ENCODE measurements at places on chromosomes 4 and X.

DNA sequence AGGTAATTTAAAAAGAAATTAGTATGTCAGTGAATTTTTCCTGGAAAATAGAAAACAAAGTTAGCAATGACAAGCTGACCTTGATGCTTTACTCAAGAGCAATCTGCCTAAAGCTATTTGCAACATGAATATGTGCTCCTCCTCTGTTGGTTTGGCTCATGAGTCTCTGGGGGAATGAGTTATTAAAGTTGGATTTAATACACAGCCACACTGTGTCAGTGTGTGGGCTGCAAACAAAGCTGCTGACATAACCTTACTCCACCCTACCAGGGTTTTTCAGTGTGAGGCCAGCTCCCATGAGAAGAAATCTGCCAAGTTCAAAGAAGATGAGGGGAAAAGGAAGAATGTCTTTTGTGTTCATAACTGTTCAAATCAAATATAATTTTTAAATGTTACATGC is 280.5 kb downstream of the TLL1 start:
- no peak for DNase-seq

GRCh38 chrX:75327607-75328006 is 53.7 kb downstream of the UPRT start:
- no peak for DNase-seq

DNA sequence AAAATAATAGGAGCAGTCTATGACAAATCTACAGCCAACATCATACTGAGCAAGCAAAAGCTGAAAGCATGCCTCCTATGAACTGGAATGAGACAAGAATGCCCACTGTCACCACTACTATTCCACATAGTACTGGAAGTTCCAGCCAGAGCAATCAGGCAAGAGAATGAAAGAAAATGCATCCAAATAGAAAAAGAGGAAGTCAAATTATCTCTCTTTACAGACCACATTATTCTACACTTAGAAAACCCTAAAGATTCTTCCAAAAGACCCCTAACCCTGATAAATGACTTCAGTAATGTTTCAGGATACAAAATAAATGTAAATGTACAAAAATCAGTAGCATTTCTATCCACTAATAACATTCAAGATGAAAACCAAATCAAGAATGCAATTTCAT is 249.0 kb downstream of the STK32B start:
- DNase-seq = no peak

DNA sequence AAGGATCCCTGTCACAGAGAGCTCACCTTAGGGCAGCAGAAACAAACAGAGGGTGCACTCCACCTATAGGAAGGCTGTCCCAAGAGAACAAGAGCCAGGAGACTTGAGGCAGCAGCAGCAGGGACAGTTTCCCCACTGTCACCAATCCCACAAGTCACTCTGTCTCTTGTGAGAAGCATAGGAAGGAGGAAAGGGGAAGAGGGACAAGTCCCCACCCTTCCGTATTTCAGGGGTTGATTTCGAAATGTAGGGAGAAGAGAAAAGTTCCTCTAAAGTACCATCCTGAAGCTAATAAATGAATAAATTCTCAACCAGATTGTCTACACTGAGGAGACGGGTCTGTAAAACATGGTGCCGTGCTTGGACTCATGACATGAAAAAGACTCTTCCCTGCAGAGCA is 9.5 kb upstream of the TLR8 start:
- DNase-seq = no peak

GRCh38 chrX:132119283-132119682 is 8.5 kb downstream of the FRMD7 start:
- no peak for DNase-seq

GRCh38 chr4:117010671-117011070 is 74.7 kb downstream of the TRAM1L1 start:
- DNase-seq = no peak

DNA sequence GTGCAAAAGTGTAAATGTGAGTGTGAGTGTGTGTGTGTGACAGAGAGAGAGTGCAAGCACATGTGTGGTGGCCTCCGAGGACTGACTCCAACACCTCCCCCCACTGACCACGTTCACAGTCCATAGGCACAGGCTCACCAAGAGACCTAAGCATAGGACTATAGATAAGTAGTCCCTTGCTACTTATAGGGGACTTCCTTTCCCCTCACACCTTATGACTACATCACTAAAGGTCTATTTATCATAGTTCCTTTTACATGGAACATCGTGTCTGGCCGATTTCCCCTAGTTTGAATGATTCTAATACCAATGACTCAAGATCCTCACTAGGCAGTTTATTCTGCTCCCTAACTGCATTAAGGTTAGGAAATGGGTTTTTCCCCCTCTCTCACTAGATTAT is 17.8 kb downstream of the FRMPD3 start:
- no peak for DNase-seq

GRCh38 chr4:6332042-6332668 is 62.5 kb downstream of the WFS1 start:
- no peak for DNase-seq

DNA sequence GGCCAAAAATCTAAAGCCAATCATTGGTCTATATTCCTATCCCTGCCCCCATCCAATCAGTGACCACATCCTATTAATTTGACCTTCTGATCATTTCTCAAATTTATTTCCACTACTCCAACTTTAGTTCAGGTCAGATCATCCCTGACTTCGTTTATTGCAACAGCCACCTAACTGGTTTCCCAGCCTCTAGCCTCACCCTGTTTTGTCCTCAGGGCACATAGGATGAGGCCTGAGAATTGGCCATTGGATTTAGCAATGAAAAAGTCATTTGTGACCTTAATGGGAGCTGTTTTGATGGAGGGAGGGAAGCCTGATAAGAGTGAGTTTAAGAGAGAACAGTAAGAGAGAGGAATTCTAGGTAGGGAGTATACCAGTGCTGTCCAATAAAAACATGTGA is 155.0 kb downstream of the AMMECR1 start:
- no peak for DNase-seq

- no peak for DNase-seq
Measured at GRCh38 chr4:109469915-109470314, 36.3 kb downstream of the SEC24B start.

GRCh38 chr4:100805538-100805937 is 287.7 kb upstream of the EMCN start:
- no peak for DNase-seq

GRCh38 chr4:146959692-146960091 is 14.0 kb upstream of the TTC29 start:
- no peak for DNase-seq

- DNase-seq = no peak
Measured at GRCh38 chr4:134337574-134337973, 136.0 kb upstream of the PABPC4L start.

GRCh38 chrX:33415459-33415858 is 204.1 kb upstream of the DMD start:
- DNase-seq = no peak

DNA sequence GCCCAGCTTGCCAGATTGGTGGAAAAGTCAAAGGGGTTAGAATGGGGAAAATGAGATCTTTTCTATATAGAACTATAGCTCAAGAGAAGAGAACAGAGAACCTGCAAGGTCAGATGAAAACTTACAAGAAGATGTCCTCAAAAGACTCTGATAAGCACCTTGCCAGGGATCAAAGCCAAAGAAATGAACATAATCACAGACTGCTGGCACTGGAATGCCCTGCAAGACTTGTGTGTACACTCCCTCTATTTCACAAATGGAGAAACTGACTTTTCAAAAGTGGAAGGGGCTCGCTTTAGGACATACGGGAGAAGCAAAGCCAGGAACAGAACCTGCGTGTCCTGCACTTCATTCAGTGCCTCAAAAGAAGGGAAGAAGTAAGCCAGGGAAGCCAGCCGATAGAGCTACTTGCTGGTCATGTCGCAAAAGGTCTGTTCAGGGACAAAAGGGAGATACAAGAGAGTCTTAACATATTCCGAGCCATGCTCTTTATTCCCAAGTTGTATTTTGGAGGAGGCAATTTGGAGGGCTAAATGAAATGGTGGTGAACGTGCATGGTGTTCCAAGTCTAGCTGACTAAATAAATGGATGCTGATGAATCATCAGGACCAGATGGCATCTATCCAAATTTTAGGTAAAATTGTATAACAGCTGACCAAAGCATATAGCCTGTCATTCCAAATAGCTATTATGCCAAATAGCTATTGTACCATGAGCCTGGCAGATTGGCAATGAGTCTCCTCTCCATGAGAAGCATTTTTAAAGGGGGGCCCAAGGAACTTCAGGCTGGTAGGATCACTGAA is 175.6 kb upstream of the GPC4 start:
- DNase-seq = no peak

DNA sequence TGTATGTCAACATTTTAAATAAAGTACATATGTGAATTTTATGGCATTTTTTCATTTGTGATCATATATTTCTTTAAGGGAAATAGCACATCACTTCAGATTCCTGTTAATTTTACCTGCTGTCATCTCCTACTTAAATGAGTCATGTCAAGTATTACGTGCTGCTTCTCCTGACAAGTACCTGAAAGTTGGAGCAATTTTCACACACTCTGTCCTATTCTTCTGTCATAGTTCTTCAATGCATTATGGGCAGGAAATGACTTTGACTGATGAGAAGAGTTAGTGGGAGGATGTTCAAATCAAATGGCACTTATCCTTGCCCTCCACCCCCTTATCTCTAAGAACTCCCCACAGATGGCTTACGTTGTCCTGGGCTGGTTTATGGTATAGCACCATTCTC is 64.2 kb upstream of the SYTL5 start:
- no peak for DNase-seq

GRCh38 chr4:178553201-178553600 is 1111.0 kb upstream of the AGA start:
- no peak for DNase-seq

- no peak for DNase-seq
Measured at GRCh38 chr4:164293203-164293602, 460.7 kb upstream of the SMIM31 start.

DNA sequence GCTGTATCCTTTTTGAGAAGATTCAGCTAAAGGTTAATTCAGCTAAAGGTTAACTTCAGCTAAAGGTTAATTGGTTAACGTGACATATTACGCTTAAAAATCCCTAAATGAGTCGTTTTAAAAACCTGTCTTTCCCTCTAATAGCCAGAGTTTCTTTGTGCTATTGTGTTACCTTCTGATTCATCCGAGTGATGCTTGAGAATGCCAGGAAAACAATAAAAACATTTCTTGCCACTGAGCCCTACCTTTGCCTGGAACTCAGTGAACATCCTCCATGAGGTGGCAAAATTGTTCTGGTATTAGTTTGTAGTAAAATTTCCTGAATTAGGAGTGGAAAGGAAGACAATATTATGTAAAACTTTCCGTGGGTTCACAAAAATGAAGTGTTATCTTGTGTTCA is 13.7 kb upstream of the TMPRSS11E start:
- DNase-seq = no peak

Measured in activated T-cell treated with anti-CD3 and anti-CD28 coated beads for 48 hours (primary cell).